ENCODE measurements at places on chromosomes 16 and 17.
A peak's percentile ranks its signal among the peaks of the same experiment; 100 is the strongest.

- no peak for DNase-seq
Measured at GRCh38 chr17:49360796-49361128, 1.3 kb downstream of the ZNF652 start.

DNA sequence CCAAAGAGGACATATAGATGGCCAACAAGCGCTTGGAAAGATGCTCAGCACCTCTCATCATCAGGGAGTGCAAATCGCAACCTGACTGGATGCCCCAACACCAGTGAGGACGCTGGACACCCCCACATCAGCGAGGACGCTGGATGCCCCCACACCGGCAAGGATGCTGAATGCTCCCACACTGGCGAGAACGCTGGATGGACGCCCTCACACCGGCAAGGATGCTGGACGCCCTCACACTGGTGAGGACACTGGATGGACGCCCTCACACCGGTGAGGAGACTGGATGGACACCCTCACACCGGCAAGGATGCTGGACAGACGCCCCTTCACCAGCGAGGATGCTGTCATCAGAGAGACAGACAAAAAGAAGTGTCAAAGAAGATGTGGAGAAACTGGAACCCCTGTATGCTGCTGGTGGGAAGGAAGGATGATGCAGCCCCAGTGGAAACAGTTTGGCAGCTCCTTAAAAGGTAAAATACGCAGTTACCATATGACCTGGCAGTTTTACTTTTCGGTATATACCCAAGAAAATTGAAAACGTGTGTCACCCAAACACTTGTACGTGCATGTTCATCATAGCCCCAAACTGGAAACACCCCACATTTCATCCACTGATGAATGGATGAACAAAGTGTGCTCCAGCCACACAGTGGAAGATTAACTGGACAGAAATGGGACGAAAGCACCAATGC is 10.1 kb upstream of the JPH3 start:
- DNase-seq: no peak

DNA sequence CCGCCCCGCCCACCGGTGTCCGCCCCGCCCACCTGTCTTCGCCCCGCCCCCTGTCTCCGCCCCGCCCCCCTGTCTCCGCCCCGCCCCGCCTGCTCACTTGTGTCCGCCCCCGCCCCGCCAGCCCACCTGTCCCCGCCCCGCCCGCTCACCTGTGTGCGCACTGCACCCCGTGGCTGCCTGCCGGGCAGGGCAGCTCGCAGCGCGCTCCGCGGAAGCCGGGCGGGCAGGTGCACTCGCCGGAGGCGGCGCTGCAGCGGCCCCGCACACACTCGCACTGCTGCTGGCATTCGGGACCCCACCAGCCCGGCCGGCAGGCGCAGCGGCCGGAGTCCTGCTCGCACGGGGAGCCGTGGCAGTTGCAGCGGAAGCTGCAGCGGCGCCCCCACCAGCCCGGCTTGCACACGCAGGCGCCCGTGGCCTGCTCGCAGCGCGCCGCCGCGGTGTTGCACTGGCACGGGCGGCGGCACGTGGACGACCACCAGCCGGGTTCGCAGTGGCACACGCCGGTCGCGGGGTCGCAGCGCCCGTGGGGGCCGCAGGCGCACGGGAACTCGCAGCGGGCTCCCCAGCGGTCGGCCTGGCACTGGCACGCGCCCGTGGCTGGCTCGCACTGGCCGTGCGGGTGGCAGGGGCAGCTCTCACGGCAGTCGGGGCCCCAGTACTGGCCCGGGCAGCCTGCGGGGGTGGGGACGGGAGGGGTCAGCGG is 2.1 kb downstream of the SCARF1 start:
- no peak for DNase-seq

GRCh38 chr16:25298165-25298872 is 40.7 kb upstream of the ZKSCAN2 start:
- DNase-seq: no peak

DNA sequence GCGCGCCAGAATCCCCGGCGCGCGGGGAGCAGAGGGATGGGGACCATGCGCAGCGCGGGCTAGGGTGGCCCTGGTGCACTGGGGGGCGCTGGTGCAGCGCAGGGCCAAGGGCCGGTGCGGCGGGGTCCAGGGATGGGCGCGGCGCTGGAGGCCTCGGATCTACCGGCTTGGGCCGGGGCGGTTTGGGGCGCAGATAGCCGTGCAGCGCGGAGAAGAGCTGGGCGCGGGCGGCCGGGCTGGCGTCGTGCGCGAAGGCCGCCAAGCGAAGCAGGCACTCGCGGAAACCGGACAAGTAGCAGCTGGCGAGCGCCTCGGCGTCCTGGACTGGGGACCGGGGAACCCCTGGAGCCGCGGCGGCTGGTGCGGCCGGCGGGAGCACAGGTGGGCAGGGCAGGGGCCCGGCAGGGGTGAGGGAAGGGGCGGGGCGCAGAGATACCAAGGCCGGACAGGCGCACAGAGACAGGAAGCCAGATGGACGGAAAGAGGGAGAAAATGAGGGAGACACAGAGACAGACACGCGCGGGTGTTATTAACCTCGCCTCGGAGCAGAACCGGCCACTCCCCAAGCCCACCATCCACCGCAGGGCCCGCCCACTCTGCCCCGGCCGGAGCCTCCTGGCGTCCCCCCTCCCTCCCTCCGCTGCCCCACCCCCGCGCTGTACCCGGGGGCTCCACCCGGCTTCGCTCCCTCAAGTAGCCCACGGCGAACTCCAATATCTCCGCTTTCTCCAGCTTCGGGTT is 2.1 kb downstream of the HES7 start:
- DNase-seq: peak; percentile 68

DNA sequence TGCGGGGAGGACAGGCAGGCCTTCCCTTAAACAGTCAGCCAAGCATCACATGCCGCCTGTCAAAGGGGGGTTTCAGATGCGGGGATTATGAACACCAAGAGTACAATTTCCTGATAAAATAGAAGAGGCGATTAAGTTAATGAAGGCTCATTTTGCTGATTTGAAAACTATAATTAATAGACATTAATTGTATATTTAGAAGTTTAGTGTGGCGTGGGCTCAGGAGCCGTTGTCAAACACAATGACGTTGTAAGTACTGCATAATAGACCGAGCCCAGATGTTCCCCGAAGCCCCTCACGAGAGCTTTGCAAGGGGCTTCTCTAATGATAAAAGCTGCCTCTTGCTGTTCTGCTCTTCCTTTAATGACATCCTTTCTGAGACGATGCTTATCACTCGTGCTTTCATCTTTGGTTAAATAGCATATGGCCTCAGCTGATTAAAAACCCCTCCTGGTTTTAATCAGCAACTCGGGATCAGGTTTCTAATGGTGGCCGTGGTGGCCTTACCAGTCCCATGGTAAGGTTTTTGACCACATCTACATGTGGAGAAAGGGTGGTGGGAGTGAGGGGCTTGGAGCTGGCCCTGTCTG is 28.2 kb downstream of the SNX20 start:
- no peak for DNase-seq

DNA sequence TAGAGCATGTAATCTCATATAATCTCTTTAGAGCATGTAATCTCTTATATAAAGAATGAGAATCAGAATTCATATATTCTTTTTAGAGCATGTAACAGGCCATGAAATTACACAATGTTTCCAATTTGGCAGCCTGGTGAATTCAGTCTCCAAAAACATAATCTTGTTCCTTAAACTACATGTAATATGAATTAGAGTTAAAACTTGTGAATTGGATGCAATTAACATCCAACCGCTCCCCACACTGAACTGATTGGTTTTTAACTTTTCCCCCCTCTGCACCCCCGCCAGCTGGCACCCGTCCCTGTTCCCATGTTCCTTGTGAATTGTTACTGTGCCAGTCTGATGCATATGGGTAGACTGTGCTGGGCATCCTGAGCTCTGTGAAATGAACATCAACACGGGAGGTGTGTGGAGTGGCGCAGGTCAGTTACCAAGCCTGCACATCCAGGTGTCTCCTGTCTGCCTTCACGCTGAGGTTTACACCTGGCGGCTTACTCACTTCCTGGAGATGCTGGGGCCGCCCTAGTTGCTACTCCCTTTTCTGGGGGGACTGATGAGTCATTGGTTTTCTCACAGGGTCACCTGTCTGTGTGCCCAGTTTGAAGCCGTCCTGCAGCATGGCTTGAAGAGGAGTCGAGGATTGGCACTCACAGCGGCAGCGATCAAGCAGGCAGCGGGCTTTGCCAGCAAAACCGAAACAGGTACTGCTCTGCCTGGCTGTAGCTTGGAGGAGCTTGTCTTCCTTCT is 50.4 kb downstream of the SNX29 start:
- no peak for DNase-seq

- no peak for DNase-seq
Measured at GRCh38 chr17:30236766-30237165, 1.3 kb upstream of the SLC6A4 start.

DNA sequence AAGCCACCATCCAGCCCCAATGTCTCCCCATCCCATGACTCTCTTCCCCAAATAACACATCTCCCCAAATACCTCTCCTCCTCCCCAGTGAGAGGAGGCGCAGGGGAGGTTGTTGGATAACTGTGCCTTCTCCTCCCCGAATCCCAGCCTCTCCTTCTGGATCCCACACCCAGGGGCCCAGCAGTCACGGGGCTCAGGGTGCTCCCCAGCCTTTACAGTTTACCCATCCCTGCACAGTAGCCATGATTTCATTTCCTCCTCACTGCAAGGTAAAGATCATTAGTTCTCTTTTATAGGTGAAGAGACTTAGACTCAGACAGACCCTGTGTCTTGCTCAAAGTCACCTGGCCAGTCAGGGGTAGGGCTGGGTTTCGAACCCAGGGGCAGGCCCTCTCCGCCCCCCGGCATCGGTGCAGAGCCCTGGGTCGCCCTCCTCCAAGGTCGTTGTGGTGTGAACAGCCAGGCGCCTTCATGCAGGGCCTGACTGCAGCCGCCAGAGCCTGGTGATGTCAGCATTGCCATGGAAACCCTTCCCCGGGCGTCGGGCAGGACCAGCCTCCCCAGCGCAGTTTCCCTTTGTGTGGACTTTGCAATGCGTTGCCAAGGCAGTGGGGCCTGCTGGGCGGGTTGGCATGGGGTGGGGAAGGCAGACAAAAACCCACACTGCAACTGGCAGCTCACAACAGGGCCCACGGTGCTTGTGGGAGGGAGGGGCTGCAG is 53.3 kb upstream of the TOB1 start:
- peak; percentile 94 for DNase-seq

DNA sequence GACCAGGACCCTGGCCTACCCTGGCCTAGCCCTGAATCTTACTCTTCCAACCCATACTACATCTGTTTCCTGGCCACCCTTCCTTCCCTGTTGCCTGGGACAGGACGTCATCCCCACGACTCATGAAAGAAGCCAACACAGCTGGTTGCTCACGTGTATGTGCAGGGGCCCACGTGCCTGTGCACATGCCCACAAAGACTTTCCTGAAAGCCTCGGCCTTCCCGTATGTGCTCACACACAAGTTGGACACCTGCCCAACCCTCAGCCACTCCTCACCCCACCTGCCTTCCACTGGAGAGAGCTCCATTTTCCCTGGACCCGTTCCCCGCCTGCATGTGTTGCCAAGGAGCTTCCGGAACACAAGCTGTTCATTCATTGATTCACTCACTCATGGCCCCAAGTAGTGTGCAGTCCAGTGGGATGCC is 7.0 kb downstream of the PLXDC1 start:
- DNase-seq: peak; percentile 72

- no peak for DNase-seq
Measured at GRCh38 chr17:1019451-1019850, 22.5 kb downstream of the TIMM22 start.

GRCh38 chr17:45948881-45949624 is 50.0 kb upstream of the STH start:
- DNase-seq: peak; percentile 58

DNA sequence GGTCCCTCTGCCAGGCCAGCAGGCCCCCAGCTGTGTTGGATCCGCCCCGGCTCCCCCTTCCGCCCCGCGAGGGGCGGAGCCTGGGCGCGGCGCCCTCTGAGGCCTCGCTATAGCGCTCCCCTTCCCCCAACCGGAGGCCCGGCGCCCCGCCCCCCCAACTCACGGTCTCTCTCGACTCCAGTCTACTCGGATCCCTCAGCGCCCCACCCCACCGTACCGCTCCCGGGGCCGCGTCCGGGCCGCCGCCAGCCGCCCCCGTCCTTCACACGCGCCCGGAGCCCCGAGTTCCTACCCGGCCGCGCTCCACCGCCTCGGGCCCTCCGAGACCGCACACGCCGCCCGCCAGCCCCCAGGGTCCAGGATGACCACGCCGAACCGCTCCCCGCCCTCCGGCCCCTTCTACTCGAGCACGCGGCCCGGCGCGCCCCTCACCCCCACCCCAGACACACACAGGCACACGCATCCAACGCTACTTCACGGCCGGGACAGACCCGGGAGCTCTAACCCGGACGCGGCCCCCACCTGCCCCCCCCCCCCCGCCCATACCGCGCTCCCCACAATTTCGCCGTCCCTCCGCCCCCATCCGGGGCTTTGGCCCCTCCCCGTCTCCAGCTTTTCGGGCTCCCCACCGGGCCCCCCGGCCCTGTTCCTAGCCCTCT is 1.4 kb downstream of the PHF23 start:
- DNase-seq: peak; percentile 46

- no peak for DNase-seq
Measured at GRCh38 chr17:36092230-36092629, 2.3 kb upstream of the CCL3 start.

DNA sequence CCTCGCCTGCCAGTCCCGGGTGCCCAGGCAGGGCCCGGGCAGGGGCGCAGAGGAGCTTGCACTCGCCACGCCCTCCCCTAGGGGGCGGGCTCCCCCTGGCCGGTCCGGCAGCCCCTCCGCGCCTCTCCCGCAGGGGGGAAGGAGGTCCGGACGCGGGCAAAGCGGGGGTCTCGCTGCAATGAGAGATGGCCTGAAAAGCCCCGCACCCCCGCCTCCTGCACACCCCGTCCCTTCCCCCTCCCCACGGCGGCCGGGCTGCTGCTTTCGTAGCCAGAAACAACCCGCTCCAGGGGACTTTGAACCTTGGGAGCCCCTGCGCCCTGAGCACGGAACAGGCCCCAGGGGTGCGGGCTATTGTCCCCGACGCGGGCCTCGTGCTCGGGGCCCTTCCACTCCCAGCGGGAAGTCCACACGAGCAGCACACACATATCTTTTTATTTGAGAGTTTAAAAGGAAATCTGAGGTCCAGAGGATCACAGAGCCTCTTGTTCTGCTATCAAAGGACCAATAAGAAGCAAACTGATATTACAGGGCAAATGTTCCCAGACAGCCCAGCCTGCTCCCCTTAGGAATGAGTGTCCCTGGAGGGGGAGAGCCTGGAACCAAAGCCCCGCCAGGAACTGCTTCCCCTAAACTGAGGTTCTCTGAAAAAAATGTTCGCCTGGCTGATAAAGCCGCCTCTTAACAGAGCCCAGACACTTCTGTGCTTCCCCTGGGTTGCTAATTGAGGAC is 5.8 kb upstream of the CBX4 start:
- DNase-seq: no peak

GRCh38 chr16:60271025-60271771 is 1537.1 kb upstream of the GOT2 start:
- no peak for DNase-seq

DNA sequence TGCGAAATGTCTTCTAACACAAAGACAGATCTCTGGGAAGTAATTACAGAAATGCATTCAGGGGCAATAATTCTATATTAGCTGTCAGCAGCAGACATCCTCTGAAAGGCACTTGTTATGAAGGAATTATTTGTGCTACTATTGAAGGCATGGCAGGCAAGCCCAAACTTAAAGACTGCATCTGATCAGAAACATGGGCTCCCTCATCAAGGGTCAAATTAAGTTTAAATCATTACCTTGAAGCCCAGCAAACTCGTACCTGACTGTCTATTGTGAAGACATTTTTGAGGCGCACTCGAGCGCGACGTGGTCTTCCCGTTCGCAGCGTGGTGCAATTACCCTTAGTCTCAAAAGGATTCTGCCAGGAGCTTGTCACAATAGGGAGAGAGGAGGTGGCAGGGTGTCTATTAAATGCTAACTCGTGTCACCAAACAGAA is 110.6 kb downstream of the ZNF423 start:
- no peak for DNase-seq
